Epithelial cell of umbilical artery (primary cell): ENCODE measurements at places on chromosomes 16 and 17. TPM values are rescaled to one million over a fixed set of nuclear protein-coding genes. Genes with fewer than 3 reads are reported as not detected.

Gene PYDC1
- total RNA-seq = not detected in 2 replicates

Gene SLFN12L
- total RNA-seq = 0.15 TPM in 1 of 2 replicates, not detected in the other

Gene KCNAB3
- total RNA-seq = 0.15 and 0.32 TPM in 2 replicates

Gene ITGA2B
- under 0.01 and 0.46 TPM in 2 replicates for total RNA-seq

Gene SDK2
- not detected in 2 replicates for total RNA-seq

Gene OR4D1
- total RNA-seq = not detected in 2 replicates

Gene COL1A1
- 14.6 and 50.0 TPM in 2 replicates for total RNA-seq

Gene SCNN1B
- not detected in 2 replicates for total RNA-seq

Gene AKTIP
- 19.8 and 28.0 TPM in 2 replicates for total RNA-seq

Gene POLR2C
- 147 and 166 TPM in 2 replicates for total RNA-seq

Gene CCL15
- not detected in 2 replicates for total RNA-seq

Gene NHLRC4
- 1.6 and 2.0 TPM in 2 replicates for total RNA-seq

Gene KRT31
- total RNA-seq = not detected in 2 replicates

Gene NEUROD2
- total RNA-seq = not detected in 2 replicates

Gene HEATR9
- total RNA-seq = not detected in 2 replicates

Gene CRISPLD2
- 0.32 and 0.61 TPM in 2 replicates for total RNA-seq

Gene CDRT15
- total RNA-seq = not detected in 2 replicates

Gene TPSG1
- not detected in 2 replicates for total RNA-seq

Gene CORO6
- total RNA-seq = 2.9 and 4.0 TPM in 2 replicates

Gene TAC4
- total RNA-seq = not detected in 2 replicates

Gene ITGB3
- 33.7 and 68.9 TPM in 2 replicates for total RNA-seq

Gene AURKB
- 41.3 and 62.6 TPM in 2 replicates for total RNA-seq

Gene COX10
- total RNA-seq = 9.1 and 14.3 TPM in 2 replicates

Gene GCSH
- total RNA-seq = 12.5 and 15.9 TPM in 2 replicates

Gene CCL16
- total RNA-seq = 0.32 TPM in 1 of 2 replicates, not detected in the other

Gene FTO
- total RNA-seq = 48.1 and 82.4 TPM in 2 replicates

Gene RTN4RL1
- not detected in 2 replicates for total RNA-seq

Gene KRT16
- 0.30 TPM in 1 of 2 replicates, not detected in the other for total RNA-seq

Gene PIK3R6
- not detected in 2 replicates for total RNA-seq

Gene KRT27
- total RNA-seq = not detected in 2 replicates
